ENCODE measurements at places on chromosomes 5 and 9.

DNA sequence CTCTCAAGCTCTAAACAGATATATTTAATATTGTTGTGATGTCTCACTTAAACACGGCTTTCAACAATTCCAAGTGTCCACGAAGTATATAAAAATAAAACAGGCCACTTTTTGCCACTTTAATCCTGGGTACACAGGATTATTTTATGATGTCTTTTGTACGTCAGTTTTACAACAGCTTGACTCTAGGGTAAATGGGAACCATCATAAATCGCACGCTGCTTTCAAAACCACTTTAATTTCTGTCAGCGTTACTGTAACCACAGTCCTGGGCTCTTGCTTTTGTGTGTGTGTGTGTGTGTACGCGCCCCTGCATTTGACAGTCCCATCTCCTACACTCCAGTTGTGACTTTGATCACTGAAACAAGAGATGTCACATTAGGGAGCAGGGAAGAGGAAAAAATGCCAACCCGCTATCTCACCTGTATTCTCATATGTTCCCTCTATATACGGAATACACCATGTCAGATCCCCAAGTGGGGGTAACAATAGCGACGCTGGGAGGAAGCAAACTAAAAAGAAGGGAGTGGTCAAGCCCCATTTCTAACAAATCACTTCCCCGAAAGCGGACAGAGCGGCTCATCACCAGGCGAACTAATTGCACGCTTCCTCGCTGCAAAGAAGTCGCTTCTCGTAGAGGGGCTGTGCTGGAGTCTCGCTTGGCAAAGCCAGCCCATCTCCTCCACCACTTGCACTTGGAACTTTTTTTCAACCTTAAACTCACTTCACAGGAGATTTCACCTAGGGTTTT, 1.2 kb downstream of the BNC2 start:
- DNase-seq: no peak

- no peak for DNase-seq
These were observed 672.1 kb upstream of the RIOK2 start for GRCh38 chr5:97854871-97855762.

GRCh38 chr5:64632251-64632650, 58.1 kb upstream of the SHISAL2B start:
- no peak for DNase-seq

DNA sequence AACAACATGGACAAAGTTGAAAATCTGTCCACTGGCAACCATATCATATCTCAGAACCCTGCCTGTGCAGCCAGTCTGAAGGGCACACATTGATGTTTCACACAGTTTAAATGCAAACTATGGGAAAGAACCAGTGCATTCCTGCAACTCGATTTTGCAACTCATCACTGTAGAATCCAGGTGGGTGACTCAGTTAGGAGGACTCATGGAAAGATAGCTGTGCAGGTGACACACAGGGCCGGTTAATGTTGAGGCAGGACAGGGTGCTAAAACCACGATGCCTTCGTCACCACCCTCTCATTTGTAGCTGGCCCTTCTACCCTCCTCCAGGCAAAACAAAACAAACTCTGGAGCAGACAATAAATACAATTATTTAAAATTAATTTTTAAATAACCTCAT, 62.8 kb downstream of the TLE1 start:
- no peak for DNase-seq

GRCh38 chr5:77356740-77357139, 135.4 kb downstream of the WDR41 start:
- DNase-seq: no peak

- no peak for DNase-seq
These were observed 627.6 kb upstream of the SGCD start for GRCh38 chr5:155699385-155699784.

GRCh38 chr9:68978501-68978900, 35.4 kb downstream of the PRKACG start:
- no peak for DNase-seq

DNA sequence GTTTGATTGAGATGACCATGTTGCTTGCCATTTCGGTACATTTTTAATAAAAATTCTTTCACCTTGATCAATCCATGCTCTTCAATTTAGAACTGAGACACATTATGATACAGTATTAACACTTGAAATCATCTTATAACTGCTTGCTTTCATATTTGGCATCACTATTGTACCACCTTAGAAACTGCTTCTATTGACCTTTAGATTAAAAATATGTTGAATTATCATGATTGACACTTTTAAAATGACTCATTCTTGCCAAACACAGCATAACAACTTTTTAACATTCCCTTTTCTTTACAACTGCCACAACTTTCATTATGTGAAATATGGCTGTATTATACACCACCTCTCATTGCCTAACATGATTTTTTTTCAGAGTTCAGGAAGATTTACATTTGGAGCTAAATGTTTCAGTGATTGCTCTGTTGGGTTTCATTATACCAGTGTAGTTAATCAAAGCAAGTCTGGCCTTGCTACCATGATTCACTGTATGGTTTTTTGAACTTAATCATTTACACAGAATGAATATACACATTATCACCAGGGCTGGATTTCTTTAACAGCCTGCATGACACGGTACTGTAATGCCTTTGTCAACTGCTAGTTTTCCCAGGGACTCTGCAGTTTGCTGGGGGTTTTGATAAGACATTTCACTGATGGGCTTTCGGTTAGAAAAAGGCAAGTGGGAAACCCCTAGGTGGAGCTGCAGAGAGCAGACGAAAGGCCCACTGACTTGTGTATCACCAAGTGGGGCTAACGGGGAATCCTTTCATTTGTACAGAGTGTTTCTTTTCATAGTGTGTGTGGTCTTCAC, 93.6 kb upstream of the TLE4 start:
- no peak for DNase-seq

DNA sequence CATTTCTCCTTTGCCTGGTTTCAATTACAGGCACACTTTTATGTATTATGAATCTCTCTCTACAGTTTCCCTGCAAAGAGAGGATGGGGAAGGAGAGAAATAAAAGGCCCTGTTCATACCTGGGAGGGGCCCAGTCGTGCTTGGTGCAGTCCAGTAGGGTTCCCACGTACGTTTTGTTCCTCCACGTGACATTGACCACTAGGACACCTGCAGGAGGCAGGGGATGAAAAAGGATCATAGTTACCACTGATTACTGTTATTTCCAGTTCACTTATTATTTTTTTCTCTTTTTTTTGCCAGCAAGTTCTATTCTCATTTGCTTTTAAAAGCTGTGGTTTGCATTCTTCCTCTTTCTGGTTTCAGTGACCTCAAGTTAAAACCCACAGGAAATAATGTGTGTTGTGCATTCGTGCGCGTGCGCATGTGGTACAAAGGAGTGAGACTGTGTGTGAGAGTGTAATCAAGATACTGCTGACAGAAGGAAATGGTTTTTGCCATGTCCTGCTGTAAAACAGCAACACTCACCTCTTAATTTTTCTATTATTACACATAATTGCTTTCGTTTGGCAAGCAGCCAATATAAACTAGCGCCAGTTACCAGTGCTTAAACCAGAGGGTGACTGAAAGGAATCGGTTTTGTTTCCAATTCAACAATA, 96.8 kb downstream of the ZNF608 start:
- peak; percentile 90 for DNase-seq

DNA sequence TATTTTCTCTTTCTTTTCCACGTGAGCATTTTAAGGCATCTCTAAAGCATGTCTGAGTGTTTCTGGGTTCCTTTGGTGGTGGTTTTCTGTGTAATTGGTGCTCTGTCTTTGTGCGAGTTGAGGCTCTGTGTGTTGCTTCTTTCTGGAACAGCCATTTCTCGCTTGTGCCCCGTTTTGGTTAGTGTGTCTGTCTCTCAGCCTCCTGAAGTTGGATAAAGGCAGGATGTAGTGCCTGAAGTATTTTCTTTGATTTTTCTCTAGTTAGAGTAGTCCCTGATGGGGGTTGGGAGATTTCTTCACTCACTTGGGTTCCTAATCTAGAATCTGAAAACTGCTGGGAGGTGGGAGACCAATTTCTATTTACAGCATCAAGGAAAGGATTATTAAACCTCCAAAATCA, 129.7 kb upstream of the TMEM161B start:
- DNase-seq: no peak

DNA sequence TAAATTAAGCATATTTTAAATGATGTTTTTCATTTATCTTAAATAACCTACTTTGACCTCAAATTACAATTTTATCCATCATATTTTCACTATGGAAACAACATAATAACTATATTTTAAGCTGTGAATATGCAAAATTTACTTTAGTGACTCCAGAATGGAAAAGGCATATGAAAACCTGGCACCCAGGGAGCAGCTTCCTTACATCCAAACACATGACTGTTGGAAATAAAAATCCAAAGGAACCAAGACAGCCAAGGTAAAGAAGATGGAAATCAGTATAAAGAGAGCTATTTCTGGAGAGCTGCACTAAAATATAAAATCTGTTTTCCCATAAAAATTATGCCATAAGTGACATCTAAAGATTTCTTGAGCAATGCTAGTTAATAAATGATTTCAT, 140.3 kb upstream of the FTMT start:
- no peak for DNase-seq

GRCh38 chr5:11013793-11014192, 252.8 kb upstream of the DAP start:
- no peak for DNase-seq

- no peak for DNase-seq
These were observed 495 bp downstream of the OSTF1 start for GRCh38 chr9:75088646-75089372.

GRCh38 chr9:127562841-127563401, 49.2 kb upstream of the STXBP1 start:
- no peak for DNase-seq

- DNase-seq: no peak
These were observed 9.9 kb downstream of the RBM27 start for GRCh38 chr5:146213210-146213826.

- DNase-seq: no peak
These were observed 199.0 kb downstream of the DNAH5 start for GRCh38 chr5:13745508-13745907.

GRCh38 chr5:177066224-177066623, 20.5 kb upstream of the FGFR4 start:
- no peak for DNase-seq

GRCh38 chr5:2709976-2710689, 41.3 kb downstream of the IRX2 start:
- no peak for DNase-seq

DNA sequence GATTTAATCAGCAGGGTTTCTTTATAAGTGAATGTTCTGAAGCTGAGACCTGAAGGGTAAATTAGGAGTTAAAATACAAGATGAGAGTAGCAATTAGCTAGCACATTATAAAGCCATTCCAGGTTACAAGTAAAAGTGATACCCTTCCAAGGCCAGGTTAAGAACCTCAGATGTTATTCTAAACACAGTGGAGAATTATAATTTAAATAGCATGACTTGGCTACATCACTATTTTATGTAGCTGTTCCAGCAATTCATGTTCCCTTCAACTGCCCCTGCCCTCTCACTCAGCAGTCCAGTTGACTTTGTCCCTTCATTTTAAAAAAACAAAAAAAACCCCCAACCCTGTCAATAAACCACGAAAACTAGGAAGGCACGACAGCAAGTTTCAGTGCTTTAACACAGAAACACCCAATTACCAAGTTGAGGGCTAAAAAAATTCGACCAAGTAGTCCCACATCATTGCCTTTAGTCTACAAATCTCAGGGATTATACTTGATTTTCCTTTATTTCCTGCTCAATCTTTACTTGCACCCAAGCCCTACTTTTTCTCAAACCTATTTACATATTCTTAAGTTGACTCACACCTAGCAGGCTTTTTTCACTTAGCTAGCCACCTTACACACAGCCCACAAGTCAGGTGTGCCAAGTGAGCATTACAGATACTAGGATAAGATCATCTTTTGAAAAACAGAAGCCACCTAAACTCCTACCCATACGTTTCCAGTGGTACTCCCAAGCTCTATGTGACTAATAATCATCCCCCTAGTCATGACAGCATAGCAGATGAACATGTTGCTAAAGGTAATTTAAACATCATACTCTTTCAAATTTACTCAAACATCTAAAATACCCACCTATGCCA, 3.4 kb downstream of the RPL37 start:
- DNase-seq: no peak

- no peak for DNase-seq
These were observed 58.3 kb downstream of the NIPBL start for GRCh38 chr5:36934740-36935356.

- no peak for DNase-seq
These were observed 4.5 kb upstream of the SET start for GRCh38 chr9:128684325-128685199.

- DNase-seq: no peak
These were observed 2.6 kb upstream of the SLC35D2 start for GRCh38 chr9:96386157-96386556.

- no peak for DNase-seq
These were observed 17.3 kb upstream of the ANKRD18B start for GRCh38 chr9:33506626-33507370.

DNA sequence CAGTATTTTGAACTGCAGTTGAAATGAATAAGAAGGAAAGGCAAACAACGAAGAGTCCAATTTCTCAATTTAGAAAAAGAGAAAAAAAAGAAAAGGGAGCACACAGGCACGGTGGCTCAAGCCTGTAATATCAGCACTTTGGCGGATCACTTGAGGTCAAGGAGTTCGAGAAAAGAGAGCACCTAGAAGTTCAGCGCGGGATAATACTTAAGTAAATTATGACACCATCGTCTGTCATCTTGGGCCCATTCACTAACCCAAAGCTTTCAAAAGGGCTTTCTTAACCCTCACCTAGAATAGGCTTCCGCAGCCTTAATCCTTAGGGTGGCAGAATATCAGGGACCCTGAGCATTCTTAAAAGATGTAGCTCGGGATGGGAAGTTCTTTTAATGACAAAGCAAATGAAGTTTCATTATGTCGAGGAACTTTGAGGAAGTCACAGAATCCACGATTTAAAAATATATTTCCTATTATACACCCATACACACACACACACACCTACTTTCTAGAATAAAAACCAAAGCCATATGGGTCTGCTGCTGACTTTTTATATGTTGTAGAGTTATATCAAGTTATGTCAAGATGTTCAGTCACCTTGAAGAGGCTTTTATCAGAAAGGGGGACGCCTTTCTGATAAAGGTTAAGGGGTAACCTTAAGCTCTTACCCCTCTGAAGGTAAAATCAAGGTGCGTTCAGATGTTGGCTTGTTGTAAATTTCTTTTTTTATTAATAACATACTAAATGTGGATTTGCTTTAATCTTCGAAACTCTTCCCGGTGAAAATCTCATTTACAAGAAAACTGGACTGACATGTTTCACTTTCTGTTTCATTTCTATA, 602 bp upstream of the CD274 start:
- DNase-seq: no peak

GRCh38 chr9:36858805-36859375, 175.2 kb downstream of the PAX5 start:
- DNase-seq: no peak

- no peak for DNase-seq
These were observed 69.1 kb upstream of the PUM3 start for GRCh38 chr9:2913026-2913425.

DNA sequence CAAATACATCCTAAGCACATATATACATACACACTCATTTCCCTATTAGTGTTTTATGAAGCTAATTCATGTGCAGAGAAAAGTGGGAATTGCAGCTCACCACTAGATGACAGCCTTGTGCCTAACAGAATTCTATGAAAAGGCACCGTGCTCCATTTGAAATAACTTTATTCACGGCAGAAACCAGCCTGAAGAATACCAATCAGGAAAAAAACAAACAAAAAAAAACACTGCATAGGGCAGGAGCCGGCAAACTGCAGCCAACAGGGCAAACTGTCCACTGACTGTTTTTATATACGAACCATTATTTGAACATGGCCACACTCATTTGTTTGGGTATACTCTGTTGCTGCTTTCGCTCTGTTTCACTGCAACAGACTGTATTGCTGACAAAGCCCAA, 33.6 kb downstream of the ERMP1 start:
- no peak for DNase-seq

All from NCI-H2081 treated with DMSO at 0.1 percent for 48 hours (cell line).